ENCODE measurements at places on chromosomes 1 and 21.

GRCh38 chr1:221992427-221992826 lies 250.5 kb upstream of the DUSP10 start:
- no peak for DNase-seq

GRCh38 chr1:22089134-22089571 lies 36.6 kb downstream of the CDC42 start:
- no peak for DNase-seq

DNA sequence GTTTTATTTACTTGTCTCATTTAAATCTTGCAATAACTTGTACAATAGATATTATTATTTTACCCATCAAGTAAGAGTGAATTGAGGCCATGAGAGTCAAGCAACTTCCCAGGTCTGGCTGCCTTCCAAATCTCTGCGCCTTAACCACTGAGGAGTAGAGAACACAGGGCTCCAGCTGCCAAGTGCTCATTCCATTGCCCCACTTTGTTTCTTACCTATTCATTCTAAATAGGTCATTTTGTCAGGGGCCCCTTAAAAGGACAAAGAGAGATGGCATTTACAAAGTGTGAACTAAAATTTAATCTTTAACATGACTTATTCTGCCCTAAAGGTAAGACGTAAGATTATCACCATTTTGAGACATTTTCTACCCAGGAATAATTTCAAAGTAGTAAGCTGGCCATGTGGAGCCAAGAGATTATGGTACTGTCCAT lies 3.5 kb downstream of the PPP1R15B start:
- peak; percentile 33 for DNase-seq

DNA sequence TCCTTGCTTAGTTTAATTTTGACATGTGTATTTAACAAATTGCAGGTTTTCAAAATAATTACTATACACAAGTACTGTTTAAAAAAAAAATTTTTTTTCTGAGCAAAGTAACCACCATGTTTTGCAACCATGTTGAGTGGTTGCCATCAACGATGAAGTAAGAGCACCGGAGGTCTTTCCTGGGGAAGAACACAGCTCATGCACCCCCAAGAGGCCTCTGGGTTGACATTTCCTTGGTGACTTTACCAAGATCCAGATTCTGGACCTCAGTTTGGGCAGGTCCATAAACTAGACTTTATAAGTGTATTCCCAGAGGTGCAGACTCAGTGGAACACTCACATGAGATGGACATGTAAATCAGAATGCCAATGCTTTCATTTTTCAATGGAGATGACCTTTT lies 36.8 kb upstream of the RALGPS2 start:
- DNase-seq: no peak

DNA sequence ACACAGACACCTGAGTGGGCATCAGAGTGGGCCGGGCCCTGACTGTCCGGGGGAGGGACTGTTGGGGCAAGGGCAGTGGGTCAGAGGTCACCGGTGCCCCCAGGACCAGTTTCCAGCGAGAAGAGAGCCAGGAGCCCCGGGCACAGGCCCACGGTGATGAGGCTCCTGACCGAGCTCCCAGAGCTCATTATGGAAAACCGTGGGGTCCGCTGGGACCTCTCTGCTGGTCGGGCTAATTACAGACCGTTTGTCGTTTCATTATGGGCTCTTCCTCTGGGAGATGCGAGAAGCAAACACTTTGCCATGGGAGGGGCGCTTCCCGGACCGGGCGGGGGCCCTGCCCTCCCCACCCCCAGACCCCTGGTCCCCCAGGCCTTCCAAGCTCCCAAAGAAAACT lies 12.0 kb upstream of the TTLL10 start:
- DNase-seq: no peak

GRCh38 chr1:206591226-206591625 lies 21.0 kb downstream of the EIF2D start:
- DNase-seq: no peak

All from inflammatory macrophage (primary cell).